ENCODE measurements at places on chromosomes 16 and 17.

DNA sequence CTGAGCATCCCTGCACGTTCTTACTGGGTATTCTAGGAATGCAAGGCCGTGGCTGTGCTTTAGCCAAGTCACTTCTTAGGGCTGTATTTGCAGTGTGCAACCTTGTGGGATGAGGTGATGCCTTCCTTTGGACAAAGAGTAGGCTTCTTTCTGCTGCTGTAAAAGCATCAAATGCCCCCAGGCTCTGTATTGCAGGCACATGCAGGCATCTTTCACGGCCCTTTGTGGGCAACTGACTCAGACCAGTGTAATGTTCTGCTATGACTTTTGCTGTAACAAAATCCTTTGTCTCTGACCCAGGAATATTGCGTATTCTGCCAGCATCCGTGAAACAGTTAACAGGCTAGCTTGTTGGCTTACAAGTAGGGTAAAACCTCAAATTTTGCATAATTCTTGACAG is 30.9 kb upstream of the GCSH start:
- no peak for DNase-seq

DNA sequence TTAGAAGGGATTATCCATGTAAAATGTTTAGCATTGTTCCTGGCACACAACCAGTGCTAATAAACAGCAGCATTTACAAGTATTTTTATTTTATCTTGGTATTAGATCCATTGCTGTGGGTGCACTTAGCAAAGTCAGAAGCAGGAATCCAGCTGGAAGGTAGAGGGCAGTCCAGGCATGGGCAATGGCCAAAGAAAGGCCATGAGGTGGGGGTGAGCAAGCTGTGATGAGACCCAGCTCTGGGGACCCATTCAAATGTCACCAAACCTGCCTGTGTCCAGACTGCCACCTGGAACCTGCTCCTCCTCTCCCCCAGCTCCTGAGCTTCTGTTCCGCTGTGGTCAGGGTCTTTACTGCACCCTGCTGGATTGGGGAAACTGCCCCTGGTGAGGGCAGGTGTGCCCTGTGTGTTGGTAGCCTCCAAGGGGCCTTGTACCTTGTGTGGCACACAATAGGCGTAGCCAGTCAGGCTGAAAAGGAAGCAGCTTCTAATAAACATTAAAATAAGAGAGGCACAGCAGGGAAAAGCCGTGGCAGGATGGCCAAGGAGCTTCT is 118.0 kb upstream of the CRHR1 start:
- no peak for DNase-seq

DNA sequence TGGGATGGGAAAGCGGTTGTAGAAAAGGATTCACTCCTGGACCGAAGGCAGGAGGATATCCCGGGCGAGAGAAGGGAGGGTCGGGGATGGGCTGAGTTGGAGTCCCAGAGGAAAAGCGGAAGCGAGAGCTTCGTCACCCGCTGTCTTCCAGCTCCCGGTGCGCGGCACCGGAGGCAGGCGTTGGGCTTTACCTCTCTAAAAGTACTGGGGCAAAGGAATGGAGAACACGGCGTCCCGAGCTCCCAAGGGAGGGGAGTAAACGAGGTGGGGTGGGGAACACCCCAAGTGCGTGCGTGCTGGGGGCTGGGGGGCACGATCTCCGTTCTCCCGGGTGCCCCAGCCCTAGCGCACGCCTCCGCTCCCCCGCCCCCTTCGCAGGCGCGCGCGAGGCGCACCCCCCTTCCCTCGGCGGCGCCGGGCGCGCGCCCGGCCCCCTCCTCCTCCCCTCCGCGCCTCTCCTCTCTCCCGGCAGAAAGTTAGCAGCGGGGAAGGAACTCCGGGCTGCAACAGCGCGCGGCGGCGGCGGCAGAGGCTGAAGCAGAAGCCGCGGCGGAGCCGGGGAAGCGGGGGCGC is at the start of gene HS3ST4:
TSS of gene HS3ST4 (plus strand) at position 441 of the 573 bp plus-strand sequence.
- DNase-seq = no peak

DNA sequence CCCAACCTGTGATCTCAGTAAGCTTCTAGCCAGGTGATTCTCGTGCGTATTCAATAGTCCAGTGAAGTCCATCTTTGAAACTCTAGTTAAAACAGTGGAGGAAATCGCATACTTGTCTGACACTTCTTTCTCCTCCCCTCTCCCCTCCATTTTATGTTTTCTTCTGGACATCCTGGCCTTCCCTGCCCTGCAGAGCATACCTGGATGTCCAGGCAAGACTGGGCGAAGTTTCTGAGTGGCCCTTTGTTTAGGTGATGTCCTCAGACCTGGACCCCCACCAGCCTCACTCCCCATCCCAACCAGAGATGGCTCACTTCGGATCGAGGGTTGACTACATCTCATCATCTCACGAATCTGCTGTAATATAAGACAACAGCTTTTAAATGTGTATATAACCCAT is 65.7 kb downstream of the CCDC182 start:
- DNase-seq = no peak

All from stimulated activated CD4-positive, alpha-beta T cell treated with anti-CD3 and anti-CD28 coated beads, Interleukin-12 subunit alpha, Interleukin-12 subunit beta, amount 100 ng/mL, for 4 hours (primary cell).